Activated T-helper 17 cell treated with anti-CD3 and anti-CD28 coated beads, Interleukin-2, amount 50 U/mL, for 72 hours (primary cell): ENCODE measurements at places on chromosomes 6 and 20.

DNA sequence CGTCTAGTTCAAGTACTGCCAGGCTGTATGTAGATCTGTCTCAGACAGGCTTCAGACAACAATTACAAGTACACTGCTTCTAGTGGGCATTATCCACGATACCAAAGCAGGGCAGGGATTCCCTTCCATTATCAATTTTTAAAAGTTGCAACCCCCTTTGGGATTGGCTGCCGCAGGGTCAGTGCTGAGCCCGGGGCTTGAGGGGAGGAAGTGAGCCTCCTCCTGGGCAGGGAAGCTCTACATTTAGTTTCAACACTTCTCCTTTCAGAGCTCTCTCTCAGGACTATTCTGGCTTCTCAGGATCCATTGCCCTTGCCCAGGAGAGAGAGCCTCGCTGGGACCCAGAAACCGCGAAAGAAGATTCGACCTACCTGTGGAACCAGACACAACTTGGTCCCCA, 1.5 kb downstream of the HTR1B start:
- no peak for ATAC-seq

DNA sequence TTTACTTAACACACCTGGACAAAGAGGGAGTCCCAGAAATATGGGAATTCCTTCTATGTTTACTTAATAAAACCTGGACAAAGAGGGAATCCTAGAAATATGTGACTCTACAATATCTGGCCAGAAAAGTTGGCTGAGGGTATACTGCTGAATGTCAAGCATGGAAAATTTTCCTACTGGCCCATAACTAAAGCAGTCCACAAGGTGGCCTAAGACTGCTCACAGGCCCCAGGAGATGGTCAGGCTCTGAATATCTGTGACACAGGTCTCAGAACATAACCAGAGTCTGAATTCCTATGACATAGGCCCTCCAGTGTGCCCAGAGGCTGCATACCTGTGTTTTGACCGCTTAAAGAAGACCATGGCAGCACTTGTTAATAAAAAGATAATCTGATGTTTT, 578.2 kb upstream of the NRSN1 start:
- ATAC-seq, result no peak

DNA sequence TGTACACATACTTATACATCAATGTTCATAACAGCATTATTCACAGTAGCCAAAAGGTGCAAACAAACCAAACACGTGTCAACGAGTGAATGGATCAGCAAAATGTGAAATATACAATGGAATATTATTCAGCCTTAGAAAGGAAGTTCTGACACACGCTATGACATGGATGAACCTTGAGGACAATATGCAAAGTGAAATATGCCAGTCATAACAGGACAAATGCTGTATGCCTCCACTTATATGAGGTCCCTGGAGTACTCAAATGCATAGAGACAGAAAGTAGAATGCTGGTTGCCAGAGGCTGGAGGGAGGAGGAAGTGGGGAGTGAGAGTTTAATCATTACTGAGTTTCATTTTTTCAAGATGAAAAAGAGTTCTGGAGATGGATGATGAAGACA, 37.8 kb upstream of the IGF2R start:
- ATAC-seq, result peak; percentile 91

- ATAC-seq, result no peak
Observed at GRCh38 chr6:146697921-146698320, 99.1 kb downstream of the ADGB start.

GRCh38 chr6:40037271-40037670, 103.0 kb upstream of the MOCS1 start:
- ATAC-seq, result no peak

DNA sequence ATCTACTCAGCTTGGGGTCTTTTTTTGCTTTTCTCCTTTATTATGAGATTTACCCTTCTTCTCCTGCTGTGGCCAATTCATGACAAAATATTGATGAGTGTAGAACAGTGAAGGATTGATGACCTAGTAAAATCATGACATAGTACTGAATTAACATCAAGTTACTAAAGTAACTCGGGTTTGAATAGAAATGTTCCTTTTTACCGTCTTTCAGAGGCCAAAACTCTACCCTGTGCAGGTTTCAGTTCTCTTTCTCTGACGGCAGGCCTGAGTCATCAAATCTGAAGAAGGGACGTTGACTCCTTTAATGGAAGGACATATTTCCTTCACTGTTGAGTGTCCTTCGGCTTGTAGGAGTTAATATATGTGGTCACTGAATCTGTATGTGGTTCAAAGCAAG, 80.7 kb downstream of the RREB1 start:
- peak; percentile 72 for ATAC-seq

GRCh38 chr6:35725721-35726438, 11.0 kb upstream of the ARMC12 start:
- peak; percentile 25 for ATAC-seq

DNA sequence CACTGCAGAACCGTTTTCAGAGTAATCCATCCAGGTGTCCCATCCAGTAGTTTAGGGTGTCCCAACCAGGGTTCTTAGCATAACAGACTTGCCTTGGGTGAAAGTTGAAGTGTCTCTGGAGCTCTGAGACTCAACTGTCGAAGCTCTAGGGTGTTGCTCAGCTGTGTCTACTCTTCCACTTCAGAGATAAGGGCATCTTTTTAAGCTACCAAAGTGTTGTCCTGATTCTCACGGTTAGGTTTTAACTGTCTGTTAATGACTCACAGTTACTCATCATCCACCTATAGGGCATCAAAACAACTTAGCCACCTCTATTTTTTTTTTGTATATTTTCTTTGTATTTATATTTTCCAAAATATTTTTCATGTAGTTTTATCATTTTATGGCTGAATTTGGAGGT, 36.9 kb upstream of the TBX18 start:
- ATAC-seq, result no peak

DNA sequence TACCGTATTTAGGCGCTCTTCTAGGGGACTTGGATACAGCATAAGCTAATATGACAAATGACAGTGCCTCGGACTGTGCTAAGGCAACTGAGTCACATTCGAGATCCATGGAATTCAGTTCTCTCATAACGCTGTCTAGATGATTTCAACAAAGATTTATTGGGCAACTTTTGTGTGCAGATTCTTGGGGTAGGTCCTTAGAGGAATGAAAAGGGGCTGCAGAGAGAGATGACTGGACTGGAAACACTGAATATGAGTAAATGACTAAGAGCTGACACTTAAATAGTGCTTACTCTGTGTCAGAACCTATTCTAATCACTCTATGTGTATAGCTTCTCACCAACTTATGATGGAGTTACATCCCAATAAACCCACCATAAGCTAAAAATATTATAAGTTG, 36.4 kb upstream of the MARCKS start:
- ATAC-seq, result no peak

DNA sequence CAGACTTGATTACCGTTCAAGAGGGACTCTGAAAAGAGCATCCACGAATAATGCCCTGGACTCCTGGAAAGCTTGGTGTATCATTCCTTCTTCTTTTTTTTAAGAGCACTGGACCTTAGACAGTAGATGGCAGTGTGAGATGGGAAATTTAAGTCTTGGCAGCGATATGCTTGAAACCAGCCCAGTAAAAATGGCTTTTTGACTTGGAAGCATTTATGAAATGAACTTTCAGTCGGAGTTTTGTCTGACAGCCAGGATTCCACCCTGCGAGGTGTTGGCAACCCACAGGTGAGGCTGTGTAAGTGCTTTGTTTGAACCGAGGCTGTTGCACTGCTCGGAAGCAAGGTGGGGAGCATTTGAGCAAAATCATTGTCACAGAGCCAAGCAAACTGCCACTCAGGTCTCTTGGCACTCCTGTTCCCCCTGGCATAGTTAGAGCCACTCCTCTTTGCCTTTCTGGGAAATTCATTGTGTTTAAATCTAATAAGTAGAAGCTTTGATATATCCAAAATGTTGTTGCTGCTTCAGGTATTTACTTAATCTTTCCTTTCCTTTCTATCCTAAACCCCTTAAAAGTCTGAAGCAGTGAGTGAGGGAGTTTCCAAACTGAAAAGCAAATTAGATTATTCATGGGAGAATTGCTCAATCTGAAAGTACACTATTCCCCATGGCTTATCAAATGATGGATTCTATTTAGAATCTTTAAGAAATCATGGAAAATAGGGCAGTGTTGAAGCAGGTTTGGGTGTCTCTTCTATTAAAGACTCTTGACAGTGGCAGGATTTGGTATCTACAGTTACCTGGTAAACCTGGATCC, 272.8 kb upstream of the SLC35B3 start:
- ATAC-seq, result no peak

DNA sequence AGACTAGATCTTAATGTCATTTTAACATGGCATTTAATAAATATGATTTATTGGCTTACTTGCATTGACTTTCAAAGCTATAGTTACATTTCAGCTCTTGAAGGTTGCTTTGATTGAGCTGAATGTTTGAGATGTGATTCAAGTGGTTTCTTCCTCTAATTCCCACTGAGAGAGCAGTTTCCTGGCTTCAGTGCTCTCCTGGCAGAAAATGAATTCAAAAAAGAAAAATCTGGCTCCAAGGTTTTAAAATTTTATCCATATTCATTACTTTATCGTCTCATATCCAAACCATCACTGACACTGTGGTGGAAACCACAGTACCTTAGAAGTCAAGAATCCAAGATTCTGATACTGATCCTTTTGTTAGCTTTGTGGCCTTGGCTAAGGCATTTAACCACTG, 263.1 kb upstream of the HSF2 start:
- no peak for ATAC-seq

DNA sequence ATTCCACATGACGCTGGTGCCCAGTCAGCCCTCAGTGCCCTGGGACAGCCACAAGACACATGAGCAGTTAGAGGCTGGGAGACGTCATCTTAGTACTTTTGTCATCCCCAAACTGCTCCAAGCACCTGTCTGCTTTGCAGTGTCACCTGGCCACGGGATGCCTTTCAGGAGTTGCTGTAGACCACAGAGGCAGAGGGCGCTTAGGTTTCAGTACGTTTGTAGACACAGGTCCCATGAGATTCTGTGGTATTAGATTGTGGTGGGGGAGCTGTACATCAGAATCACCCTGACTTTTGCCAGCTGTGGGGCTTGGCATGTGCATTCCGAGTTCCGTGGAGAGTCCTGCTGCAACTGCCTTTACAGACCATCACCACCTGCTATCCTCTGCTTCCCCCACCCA, 16.7 kb downstream of the MAVS start:
- ATAC-seq, result no peak

DNA sequence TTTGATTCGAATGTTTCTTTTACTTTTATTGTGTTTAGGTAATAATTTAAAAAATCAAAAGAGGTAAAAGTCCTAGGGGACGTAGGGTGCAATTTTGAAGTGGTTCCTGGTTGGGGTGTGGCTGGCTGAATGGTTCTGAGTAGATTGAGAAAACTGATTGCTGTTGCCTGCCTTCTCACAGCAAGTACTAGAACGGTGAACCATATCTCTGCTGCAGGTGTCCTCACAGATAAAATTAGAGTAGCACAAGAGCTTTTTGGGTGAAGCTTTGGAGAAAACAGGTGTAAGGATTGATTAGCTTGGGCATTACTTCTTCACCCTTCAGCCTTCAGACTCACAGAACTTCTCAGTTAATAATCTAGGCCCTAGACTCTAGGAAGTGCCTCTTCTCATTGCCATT, 19.8 kb upstream of the GJA10 start:
- no peak for ATAC-seq

DNA sequence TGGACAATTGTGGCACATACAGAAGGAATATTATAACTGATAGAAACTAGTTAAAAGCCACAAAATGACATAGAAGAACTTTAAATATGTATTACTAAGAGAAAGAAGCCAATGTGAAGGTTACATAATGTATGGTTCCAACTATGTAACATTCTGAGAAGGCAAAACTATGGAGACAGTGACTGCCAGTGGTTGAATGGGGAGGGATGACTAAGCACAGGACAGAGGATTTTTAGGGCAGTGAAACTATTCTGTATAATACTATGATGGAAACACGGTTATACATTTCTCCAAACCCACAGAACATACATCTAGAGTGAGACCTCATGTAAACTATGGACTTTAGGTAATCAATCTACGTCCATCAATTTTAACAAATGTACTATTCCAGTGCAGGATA, 22.4 kb downstream of the SYNCRIP start:
- ATAC-seq, result peak; percentile 43

GRCh38 chr20:54347166-54347833, 128.1 kb upstream of the DOK5 start:
- ATAC-seq, result no peak

GRCh38 chr6:114747995-114748625, 405.3 kb upstream of the HS3ST5 start:
- ATAC-seq, result no peak

GRCh38 chr6:45556828-45557227, 179.1 kb upstream of the SUPT3H start:
- no peak for ATAC-seq

GRCh38 chr20:54469293-54469692, 6.1 kb upstream of the DOK5 start:
- no peak for ATAC-seq

- ATAC-seq, result no peak
Observed at GRCh38 chr20:17616480-17617211, 46.8 kb downstream of the DSTN start.

- ATAC-seq, result no peak
Observed at GRCh38 chr6:25127076-25127837, 151.9 kb upstream of the CARMIL1 start.

GRCh38 chr6:108565893-108566292, 5.2 kb downstream of the FOXO3 start:
- ATAC-seq, result no peak

GRCh38 chr6:160534050-160534696, 129.9 kb downstream of the LPA start:
- ATAC-seq, result peak; percentile 65

DNA sequence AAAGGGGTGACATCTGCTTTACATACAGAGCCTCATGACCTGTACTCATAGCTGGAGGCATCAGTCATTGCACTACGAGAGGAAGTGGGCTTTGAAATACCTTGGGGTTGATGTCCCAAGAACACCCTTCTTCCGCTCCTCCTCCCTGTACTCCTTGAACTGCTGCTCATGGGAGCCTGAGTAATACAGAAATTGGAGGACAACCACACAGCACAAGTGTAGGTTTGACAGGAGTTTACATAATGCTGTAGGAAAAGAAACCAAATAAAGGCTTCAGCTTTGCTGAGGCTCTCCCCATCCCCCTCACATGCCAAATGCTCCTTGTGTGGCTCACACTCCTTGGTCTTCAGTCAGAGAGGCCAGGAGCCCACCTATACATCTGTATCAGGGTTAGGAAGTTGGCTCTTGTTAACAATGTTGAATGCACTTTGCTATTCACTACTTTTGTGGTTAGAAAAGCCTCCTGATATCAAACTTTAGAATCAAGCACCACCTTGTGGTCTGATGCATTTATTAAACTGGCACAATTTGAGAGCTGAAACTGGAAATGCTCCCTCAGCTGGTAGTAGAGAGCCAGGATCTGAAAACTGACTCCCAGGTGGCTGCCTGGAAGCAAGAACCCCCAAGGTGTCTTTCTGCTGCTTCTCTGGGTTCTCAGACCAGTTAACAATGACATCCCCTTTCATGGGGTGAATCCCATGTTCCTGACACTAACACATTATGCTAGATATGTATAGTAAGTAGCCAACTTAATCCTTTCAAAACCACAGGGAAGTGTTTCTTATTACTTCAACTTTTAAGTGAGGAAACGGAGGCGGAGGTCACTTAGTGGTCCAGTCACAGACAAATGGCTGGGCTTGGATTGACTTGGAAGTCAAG, 56.2 kb upstream of the EDN1 start:
- ATAC-seq, result peak; percentile 87
